ENCODE measurements at places on chromosomes 5 and 9. TPM values are rescaled to one million over a fixed set of nuclear protein-coding genes. Genes with fewer than 3 reads are reported as not detected.

DNA sequence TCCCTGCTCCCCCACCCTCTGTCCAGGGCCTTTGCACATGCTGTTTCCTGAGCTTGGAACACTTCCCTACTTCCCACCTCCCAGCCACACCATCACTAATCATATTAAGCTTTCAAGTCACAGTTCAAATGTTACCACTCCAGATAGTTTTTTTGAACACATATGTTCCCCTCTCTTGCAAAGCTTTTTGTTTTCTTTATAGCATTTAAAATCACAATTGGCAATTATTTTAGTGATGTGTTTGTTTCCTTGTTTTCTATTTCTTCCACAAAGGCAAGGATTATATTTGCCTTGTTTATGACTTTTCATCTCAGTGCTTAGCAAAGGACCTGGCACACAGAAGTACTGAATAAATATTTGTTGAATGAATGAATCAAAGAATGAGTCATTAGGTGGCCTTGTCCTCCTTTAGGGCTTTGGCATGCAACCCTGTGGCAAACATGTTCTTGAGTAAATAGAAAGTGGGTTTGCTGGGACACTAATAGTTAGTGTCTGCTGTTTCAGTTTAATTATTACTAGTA, 386.8 kb downstream of the FGF10 start:
- DNase-seq, result no peak

GRCh38 chr5:137441476-137441875, 57.6 kb downstream of the SPOCK1 start:
- no peak for DNase-seq

- DNase-seq, result peak; percentile 89
Measured at GRCh38 chr5:142215915-142216681, 107.5 kb downstream of the NDFIP1 start.

DNA sequence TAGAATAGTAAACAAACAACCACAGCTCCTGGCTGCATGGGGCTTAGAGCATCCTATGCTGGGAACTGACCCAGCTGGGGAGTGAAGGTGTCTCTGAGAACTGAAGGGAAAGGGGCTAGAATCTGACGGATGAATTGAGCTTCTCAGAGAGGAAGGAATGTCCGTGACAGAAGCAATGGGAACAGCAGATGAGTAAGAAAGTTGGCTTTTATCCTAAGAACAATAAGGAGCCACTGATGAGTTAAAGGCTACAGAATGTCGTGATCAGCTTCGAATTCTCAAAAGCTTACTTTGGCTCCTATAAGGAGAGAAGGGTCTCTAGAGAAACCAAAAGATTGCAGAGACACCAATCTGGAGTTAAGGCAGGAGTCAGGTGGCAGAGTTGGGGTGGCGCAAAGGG, 52.6 kb downstream of the EBF1 start:
- no peak for DNase-seq

DNA sequence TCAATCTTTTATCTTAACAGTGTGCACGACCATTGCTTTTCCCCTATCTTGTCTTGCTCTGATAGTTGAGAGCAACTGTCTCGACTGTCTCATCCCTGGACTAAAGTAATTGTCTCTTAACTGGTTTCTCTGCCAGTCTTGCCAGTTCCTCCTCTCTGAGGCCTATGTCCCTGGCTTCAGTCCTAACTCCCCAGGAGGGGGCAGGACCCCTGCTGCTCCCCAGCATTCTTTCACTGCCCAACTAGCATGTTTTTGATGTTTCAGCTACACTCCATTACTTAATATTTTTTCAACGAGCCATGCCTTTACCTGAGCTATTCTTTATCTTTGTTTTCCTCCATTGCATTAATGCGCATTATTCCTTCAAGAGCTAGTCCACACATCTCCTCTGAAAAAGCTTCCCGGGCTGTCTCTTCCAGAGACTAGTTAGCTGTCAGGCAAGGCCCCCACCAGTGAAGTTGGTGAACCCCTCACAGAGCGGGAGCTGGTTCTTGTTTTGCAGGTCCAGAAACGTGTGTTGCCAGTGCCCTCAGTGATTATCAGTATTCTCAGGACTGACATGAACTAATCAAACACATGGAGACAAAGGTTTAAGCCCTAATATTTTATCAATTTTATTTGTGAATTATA, 291.7 kb upstream of the KCNN2 start:
- DNase-seq, result no peak

GRCh38 chr5:161934486-161934885, 86.6 kb downstream of the GABRA1 start:
- DNase-seq, result no peak

DNA sequence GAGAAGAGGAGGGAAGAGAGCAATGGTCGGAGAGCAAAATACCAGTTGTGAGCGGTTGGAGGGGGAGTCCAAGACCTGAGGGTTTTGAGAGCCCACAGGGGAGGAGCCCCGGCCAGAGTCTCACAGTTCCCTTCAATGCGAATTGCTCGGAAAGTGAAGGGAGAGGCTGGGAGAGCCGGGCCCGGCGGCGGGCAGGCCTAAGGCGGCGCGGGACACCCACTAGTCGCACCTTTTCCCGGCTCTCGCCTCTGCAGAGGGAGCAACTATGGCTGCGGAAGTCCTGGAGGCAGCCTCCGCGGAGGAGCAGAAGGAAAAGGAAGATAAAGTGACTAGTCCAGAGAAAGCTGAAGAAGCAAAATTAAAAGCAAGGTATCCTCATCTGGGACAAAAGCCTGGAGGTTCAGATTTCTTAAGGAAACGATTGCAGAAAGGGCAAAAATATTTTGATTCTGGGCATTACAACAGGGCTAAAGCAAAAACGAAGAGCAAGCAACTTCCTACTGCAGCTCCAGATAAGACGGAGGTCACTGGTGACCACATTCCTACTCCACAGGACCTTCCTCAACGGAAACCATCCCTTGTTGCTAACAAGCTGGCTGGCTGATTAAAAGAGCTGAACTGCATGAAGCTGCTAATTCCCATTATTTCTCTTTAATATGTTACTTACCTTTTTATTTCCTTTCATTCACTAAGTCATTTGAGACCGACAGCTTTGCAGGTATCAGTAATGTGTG, 6.5 kb upstream of the BTNL3 start:
- no peak for DNase-seq

DNA sequence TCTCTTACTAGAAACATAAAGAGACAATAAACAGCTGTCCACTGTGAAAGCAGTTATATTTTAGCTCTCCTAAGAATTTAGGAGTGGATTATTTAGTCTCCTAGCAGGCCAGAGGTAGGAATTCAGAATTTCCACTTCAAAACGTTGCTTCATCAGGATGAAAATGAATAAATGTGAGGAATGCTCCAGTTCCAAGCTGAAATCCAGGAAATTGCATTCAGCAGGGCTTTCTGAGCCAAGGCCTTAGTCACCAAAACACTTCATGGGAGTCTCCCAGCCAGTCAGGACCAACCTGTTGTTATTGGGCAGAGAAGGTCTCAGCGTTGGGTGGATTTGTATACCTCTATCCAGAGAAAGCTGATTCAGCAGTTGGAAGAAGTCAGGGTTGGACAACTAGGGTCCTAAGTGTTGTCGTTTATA, 1040.3 kb downstream of the TLE1 start:
- DNase-seq, result no peak

DNA sequence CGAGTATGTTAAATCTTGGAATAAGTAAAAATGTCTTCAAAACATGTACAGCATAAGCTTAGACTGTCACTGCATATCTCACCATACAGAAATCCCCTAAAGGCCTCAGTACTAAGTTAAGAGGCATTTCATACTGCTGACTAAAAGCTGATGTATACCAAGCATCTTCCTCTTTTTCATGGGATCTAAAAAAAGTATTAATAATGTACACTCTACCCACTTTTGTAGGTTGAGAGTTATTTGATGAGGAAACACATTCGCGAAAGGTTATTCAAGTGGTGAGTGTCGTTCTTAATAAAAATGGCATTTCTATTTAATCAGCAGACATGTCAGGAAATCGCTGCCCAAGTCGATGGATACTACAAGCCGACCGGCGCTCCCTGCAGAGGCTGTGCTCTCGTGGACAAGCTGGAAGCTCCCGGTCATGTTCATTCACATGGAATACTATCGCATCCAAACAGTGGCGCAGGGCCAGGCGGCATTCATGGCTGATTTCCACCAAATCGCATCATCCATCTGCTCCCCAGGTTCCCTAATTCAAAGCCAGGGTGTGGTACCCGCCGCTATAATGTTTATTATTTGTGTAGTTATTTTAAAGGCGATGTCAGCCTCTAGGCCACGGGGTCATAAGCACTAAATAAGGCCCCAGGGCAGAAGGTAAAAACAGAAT, 724 bp downstream of the SGTB start:
- DNase-seq, result no peak

DNA sequence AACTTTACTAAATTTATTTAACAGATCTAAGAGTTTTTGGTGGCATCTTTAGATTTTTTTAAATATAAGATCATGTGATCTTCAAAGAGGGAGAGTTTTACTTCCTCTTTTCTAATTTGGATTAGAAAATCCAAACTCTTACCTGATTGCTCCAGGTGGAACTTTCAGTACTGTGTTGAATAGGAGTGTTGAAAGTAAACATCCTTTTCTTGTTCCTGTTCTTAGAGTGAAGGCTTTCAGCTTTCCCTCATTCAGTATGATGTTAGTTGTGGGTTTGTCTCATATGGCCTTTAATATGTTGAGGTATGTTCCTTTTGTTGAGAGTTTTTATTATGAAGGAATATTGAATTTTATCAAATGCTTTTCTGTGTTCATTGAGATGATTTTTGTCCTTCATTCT, 650.0 kb upstream of the SGCD start:
- no peak for DNase-seq

DNA sequence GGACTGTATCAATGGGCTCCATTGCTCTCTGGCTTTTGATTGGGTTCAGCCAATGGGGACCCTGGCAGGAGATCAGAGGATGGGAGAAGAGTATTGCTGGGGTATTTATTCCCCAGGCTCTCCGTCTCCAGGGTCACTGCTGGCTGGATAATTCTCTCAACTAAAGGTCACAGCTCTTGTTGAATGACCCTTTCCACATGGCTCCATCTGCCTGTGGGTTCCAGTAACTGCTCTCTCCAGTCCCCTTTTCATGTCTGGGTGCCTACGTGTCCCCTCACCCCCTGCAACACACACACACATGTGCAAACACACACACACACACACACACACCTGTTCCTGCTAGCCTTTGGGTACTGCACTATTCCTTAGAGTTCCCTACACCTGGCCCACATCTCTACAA, 53.9 kb upstream of the RIC1 start:
- no peak for DNase-seq

GRCh38 chr5:96977228-96977627, 41.3 kb downstream of the LNPEP start:
- no peak for DNase-seq

DNA sequence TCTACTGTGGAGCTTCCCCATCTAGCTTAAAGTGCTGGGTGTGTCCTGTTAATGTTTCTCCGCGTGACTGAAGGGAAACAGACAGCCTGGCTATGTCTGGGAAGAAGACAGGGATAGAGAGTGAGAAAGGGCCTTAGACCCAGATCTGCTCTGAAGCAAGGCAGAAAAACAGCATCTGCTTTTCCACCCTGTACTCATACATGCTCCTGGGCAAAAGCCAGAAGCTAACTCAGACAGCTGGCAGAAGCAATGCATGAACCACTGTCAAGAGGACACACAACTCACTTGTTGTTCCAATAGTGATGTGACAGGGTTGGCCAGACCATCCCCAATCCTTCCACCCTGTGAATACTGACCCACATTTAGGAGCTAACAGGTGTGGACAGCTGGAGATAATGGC, 63.3 kb downstream of the DPYSL3 start:
- DNase-seq, result no peak

DNA sequence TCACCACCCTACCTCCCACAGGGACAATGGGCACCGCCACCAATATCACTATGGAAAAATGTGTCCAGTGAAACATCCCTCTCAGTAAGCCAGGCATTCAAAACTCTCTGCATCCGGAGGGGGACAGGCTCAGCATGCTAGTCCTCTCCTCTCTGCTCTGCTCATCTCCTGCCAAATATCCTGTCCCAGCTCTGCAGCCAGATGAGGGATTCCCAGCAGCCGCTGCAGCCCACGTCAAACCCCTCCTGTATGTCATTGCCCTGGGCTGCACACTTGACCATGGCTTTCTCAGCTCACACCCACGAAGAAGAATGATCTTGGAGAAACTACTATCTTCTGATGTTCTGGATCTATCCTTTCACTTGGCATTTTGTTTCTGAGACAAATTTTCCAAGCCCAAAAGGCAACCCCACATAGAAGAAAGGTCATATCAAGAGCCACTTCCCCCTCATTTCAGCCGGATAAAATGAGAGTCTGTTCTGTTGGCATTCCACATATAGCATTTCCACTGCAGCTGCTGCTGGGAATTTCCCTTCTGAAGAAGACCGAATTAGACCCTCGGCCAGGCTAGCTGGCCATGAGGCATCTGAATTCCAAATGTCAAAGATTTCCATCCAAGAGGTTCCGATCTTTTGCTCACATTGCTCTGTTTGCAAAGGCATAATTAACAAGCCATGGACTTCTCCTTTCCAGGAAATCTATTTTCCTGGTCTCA, 338.0 kb downstream of the ACTL7B start:
- peak; percentile 16 for DNase-seq

DNA sequence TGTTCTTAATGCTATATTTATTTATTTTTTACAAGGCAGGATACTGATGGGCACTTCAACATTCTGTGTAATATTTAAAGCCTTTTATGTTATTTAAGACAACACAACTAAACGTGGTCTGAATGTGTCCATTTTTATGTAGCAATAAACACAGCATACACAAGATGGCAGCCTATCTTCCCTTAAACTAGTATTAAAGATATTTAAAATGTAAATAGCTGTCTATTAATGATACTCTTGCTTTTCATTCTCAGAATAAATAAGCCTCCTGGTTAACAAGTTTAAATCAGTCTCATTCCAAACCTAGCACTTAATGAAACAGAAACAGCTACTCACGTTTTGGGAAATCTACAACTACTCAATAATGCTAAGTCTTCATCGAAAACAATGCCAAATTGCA, 315.7 kb downstream of the MCTP1 start:
- peak; percentile 6 for DNase-seq

GRCh38 chr5:168879331-168879730, 300.2 kb upstream of the PANK3 start:
- no peak for DNase-seq

DNA sequence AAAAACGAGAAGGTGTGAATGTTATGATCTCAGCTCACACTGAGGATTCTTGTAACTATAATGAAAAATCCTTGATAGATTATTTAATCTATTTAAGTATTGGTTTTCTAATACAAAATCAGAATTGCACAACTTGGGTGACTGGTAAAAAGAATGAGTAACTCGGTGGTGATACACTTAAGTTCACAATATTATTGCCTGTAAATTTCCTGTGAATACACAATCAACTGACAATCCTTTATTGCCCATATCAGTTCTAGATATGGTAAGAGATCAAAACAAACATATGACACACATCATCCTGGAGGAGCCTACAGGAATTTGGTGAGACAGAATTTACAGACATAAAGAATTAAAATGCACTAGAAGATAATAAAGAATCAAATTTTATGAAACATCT, 14.1 kb upstream of the LURAP1L start:
- no peak for DNase-seq

GRCh38 chr5:62315376-62316175, 9.6 kb downstream of the KIF2A start:
- no peak for DNase-seq

- DNase-seq, result no peak
Measured at GRCh38 chr9:124242331-124243194, 15.2 kb upstream of the NEK6 start.

Gene C9orf153
- polyA plus RNA-seq, result 0.22 TPM

Gene TMEM252
- polyA plus RNA-seq, result 1.0 TPM

Gene SPATA31E1
- polyA plus RNA-seq, result not detected

Gene STK32A
- 0.27 TPM for polyA plus RNA-seq

Gene MYOZ3
- polyA plus RNA-seq, result 13.7 TPM

Gene NSG2
- polyA plus RNA-seq, result 0.40 TPM

Gene TMED9
- 111 TPM for polyA plus RNA-seq

Gene DIPK1B
- 18.2 TPM for polyA plus RNA-seq

Gene RASEF
- polyA plus RNA-seq, result 0.43 TPM

Gene CAMK4
- 4.7 TPM for polyA plus RNA-seq

Measured in forelimb muscle (tissue), 1 donor.